ENCODE measurements at places on chromosomes 1 and 21.
A peak's percentile ranks its signal among the peaks of the same experiment; 100 is the strongest.

DNA sequence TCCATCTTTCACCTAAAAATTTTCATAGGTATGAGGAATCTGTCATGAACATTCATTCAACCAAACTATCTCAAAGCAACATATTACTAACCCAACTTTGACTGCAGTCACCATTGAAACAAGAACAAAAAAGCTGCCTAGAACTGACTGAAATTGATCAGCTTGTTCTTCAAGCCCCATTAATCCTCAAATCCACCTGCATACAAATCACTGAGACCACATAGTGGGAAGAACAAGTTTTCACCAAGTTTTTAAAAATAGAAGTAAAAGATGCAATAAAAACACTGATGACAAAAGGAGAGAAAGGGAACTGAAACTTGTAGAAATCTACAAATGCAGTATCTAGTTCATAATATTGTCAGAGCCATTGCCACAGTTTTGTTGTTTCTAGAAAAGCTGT is 6.1 kb downstream of the SORT1 start:
- no peak for DNase-seq

GRCh38 chr1:181635110-181635509 is 151.8 kb downstream of the CACNA1E start:
- no peak for DNase-seq

DNA sequence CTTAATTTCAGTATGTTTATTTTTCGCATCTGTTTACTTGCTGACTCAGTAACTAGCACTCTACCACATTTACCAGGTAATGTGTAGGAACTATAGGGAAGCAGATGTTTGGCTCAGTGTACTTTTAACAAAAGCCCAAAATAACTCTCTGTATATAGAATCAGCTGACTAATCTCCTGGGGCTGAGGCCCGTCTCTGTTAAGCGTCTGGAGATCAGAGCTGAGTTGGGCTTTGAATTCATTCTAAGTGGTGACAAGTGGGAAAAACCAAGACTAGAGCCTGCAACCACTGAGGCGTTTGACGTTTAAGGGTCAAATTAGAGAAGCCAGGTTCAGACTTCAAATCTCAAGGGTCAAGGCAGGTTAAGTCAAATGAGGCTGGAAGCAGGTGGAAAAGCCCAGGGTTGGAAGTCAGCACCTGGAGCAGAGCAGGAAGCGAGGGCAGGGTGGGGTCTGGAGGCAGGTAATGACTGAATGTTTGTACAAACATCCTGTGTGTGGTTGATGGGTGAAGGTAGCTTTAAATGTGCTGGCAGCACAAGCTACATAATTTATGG is 56.8 kb upstream of the LYST start:
- no peak for DNase-seq

DNA sequence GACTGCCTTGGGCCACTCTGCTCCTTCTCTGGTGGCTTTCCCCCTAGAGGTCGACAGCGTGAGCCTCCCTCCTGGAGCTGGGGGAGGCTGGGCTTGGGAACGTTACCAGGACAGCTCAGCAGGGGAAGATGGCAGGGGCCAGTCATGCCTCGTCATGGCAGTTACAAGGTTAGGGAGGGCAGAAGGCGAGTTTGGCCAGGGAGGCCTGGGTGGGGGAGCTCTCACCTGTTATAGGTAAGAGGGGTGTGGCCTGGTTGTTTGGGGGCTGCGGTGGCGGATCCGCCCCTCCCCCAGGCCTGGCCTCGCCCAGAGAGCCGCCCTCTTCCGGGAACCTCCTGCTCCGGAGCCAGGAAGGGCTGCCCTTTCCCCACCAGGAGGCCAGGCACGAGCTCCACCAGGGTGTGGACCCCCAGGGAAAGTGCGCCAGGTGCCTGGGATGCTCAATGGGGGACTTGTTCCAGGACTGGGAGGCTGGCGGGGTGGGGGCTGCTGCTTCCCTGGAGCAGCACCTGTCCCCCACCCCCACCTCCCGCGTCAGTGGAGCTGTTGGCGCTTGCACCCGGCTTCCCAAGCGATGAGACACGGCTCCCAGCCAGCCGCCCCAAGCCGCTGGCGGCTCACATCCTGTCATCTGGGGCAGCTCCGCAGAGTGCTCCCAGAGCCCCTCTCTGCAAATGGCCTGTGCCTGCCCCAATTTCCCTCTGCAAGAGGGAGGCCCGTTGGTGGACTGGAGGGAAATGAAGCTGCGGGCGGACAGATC is 23.6 kb upstream of the PKP1 start:
- DNase-seq, result no peak

DNA sequence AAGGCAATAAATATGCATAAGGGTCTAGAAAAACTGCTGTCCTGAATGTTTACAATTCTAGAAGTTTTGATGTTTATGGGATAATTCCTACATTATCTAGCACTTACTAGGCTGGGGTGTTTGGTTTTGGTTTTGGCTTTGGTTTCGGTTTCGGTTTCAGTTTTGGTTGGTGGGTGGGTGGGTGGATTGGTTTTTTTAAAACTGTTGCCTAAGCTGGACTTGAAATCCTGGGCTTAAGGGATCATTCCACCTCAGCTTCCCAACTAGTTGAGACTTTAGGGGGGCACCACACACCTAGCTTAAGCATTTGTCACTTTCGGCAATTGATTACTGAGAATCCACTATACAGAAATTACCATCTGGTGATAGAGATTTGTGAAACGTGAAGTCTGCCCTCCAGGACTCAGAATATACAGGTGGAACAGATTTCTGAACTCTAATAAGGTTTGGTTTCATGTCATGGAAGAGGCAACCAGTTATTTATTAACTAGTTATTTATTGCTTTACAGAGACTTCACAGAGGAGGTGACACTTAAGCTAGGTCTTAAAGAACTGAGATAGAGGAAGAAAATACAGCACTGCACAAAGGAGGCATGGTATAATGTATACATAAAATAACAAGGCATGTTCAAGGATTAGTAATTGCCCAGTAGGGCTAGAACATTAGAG is 69.6 kb downstream of the PIK3R3 start:
- DNase-seq, result no peak

- peak; percentile 43 for DNase-seq
These were observed 857 bp downstream of the GPX7 start for GRCh38 chr1:52602856-52603600.

DNA sequence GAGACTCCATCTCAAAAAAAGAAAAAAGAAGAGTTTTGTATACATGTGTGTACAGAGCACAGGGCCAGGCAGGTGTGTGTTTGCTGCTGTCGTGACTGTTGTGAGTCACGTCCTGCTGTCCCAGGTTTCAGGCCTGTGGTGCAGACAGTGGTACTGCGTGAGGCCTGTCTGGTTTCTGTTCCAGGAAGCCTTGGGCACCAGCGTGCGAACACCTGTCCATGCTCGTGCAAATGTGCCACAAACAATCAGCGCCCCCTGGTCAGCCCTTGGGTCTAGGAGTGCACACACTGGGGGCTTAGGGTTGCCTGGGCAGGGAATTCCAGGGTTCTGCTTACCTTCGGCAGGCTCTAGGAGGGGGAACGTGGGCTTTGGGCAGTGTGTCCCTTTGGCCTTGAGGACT is 16.9 kb downstream of the GPR157 start:
- no peak for DNase-seq

- DNase-seq, result no peak
These were observed 120.1 kb upstream of the RAVER2 start for GRCh38 chr1:64624808-64625207.

GRCh38 chr1:232016616-232017015 is 390.0 kb downstream of the DISC1 start:
- no peak for DNase-seq

- no peak for DNase-seq
These were observed 82.1 kb downstream of the RRAGC start for GRCh38 chr1:38777464-38777957.

DNA sequence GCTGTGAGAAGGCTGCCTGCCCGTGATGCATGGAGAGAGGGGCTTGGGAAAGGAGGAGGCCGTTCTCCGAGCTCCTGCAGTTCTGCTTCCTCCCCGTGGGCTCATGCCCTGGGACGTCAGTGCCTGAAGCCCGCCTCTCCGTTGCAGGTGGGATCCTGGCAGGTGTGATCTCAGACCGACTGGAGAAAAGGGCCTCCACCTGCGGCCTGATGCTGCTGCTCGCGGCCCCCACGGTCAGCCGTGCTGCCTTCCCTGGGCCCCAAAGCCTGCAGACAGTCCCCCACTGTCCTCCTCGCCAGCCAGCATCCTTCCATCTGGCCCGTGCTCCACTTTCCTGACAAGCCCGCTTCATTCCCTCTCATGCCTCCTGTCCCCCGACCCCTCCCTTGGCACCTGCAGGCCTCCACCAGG is 50.9 kb downstream of the SLC37A1 start:
- peak; percentile 12 for DNase-seq

DNA sequence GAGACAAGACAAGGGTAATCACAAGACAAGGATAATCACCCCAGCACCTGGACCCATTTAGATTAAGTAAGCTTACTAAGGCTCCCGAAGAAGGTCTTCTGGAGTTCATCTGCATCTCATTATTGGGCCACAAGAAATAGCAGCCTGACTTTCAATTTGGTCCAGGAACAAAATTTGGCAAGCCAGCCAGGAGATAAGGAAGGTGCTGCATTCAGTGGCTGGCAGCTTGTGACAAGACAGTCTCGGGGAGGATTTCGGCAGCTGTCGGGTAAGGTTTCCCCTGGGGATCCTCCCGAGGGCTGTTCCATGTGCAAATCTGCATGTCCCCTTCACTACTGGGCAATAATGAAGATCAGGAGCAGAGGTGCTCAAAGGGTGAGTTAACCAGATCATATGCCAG is 195.2 kb downstream of the FCRL5 start:
- DNase-seq, result no peak

DNA sequence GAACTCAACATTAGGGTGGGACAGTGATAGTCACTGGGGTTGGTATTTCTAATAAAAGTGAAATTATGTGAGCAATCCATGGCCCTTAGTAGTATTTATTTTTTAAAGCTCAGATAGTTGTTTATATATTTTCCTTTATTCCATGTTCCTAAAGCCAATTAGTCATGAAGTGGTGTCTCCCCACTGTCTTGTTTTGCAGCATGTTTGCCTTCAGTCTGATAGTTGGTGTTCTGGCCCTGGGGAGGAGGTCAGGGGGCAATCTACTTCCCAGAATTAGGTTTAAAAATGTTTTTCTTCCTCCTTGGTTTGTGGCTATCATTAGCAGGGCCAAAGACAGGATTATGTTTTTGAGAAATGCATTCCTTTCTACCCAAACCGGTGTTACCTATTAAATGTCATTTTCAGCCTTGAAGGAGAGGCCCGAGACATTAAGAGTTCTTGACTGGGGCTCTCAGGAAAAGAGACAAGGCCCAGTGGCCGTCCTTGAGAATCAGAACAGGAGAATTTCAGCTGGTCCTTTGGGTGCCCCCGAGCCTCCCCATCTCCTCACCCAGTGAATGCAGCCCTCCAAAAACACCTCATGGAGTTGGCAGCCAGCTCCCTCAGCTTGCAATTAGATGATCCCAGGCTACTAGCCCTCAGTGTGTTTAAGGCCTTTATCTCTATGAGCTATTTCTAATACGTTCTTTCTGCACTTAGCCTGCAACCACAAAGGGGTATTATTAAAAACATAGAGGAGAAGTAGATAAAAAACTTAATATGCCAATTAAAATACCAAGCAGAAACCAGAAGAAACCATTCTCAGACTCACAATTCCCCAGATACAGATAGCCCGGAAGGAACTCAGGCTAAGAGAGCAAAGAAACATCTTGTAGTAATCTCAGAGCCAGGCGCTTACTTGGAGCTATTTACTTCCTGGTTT is 71.3 kb upstream of the NGF start:
- no peak for DNase-seq

- DNase-seq, result no peak
These were observed 108.6 kb downstream of the SIM2 start for GRCh38 chr21:36807422-36807928.

GRCh38 chr1:84960371-84960770 is 36.5 kb downstream of the MCOLN2 start:
- no peak for DNase-seq

GRCh38 chr1:47178020-47178419 is 11.8 kb downstream of the PDZK1IP1 start:
- DNase-seq, result no peak

- DNase-seq, result no peak
These were observed 159.1 kb upstream of the RAB4A start for GRCh38 chr1:229111703-229112319.

DNA sequence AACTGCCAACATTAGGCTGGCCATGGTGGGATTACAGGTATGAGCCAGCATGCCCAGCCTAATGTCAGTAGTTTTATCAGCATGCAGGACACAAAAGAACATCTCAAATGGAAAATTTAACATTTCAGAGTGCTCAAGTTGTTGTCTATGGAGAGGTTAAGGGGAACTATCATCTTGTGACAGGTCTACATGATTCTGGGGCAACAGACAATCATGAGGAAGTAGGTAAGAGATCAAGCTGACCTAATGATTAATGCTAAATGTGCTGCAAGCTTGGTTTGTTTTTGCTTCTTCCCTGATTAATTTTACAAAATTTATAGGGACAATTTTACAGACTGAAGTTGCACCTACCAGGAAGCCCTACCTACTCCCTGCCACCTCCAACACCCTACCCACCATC is 36.6 kb downstream of the FMO4 start:
- DNase-seq, result no peak

DNA sequence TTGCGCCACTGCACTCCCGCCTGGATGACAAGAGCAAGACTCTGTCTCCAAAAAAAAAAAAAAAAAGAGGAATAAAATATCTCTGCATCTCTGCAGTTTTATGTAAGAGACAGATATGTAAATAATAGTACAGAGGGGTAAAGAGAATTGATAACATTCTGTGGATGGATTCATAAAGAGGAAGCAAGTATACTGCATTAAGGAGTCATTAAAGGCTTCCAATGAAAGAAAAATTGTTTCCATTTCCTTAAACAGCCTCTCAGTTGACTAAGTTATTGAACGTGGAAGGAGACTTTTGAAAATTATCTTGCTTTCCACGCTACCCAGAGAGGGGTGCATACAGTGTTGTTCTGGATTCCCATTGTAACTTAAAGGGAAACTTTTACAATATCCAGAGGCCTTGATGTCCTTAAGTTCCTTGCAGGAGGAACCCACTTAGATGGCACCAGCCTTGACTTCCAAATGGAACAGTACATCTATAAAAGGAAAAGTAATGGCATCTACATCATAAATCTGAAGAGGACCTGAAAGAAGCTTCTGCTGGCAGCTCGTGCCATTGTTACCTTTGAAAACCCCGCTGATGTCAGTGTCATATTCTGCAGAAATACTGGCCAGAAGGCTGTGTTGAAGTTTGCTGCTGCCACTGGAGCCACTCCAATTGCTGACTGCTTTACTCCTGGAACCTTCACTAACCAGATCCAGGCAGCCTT is 13.8 kb downstream of the CEP350 start:
- no peak for DNase-seq

DNA sequence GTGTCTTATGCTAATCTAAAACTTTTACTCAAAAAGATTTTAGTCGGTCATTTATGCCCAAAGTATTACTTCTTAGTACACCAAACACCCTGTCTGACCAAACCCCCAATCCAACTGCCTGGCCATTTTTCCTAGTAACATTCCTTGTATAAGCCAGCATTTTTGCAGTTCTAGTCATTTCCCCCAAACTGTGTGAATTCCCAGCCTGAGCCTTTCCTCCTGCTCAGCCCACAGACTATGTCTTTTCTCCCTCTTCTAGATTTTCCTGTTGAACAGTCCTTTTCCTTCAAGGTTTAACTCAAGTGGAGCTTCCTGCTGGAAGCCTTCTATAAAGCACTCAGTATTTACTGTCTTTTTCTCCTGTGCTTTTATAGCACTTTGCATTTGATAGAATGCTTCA is 843.8 kb downstream of the USP25 start:
- no peak for DNase-seq

GRCh38 chr21:15445327-15445726 is 284.5 kb upstream of the USP25 start:
- DNase-seq, result no peak

Measured in activated T-cell treated with anti-CD3 and anti-CD28 coated beads, Interleukin-2, amount 50 U/mL, for 1 hour (primary cell).